ENCODE measurements at places on chromosomes 13 and 19.

- no peak for DNase-seq
These were observed 184.1 kb downstream of the HS6ST3 start for GRCh38 chr13:96274046-96274445.

GRCh38 chr19:8515317-8515716 lies 1.4 kb upstream of the ZNF414 start:
- DNase-seq = no peak

DNA sequence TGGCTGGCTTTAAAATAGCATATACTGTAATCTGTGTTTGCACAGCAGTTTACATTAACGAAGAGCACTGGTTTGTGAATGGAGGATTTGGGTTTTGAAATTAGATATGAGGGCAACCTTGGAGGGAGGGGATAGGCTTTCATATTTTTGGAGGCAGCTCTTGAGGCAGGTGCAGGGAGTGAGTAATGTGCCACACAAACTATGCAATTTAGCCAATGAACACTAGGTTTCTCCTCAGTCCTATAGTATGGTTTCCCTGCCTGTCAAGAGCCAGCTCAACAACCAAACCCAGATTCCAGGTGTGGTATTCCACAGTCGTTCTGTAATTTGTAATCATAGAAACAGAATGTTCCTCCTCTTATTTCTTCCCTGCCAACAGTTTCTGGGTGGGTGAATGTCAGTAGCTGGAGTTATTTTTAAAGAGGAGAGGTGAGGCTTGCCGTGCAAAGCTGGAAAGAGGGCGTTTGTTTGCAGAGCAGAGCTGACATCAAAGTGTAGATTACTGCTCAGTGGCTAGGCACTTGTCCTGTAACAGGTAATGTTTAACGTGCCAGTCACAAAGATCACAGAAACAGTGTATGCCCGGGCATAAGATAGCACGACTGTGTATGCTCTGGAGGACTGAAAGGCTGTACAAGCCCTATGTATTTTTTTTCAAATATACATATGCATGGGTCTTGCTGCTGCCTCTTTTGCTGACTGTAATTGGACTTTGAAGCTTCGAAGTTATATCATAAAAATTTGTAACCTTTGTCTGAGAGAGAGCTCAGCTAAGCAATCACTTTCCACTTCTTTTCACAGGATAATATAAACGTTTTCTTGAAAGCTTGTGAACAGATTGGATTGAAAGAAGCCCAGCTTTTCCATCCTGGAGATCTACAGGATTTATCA lies 124.2 kb downstream of the LMO7 start:
- no peak for DNase-seq

DNA sequence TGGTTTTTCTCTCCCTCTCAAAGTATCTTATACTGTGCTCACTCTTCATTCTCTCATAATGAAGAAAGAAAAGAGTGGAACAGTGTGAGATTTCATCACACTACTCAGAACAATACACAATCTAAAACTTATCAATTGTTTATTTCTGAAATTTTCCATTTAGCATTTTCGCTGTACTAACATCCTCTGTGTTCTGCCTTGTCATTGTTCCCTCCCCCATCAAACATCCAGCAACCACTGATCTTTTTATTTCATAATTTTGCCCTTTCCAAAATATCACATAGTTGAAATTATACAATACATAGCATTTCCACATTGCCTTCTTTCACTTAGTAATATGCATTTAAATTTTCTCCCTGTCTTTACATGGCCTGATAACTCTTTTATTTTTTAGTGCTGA lies 658.7 kb downstream of the SLITRK1 start:
- DNase-seq = no peak

- DNase-seq = no peak
These were observed 9.9 kb downstream of the APOC1 start for GRCh38 chr19:44924243-44924725.

- DNase-seq = peak; percentile 38
These were observed 29.3 kb downstream of the ZNF566 start for GRCh38 chr19:36460046-36460445.

- no peak for DNase-seq
These were observed 152.0 kb upstream of the SERP2 start for GRCh38 chr13:44221657-44222056.

DNA sequence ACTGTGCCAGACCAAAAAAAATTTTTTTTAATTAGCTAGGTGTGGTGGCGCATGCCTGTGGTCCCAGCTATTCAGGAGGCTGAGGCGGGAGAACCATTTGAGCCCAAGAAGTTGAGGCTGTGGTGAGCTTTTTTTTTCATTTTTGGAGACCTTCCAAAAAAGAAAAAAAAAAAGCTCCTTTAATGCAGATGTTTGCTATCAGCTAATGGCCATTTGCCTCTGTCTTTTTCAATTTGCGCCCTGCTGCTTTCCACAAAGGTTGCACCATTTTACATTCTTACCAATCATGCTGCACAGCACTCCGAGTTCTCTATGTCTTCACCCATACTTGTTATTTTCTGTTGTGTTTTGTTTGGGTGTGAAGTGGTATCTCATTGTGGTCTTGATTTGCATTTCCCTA lies 15.6 kb upstream of the SMARCA4 start:
- DNase-seq = no peak

DNA sequence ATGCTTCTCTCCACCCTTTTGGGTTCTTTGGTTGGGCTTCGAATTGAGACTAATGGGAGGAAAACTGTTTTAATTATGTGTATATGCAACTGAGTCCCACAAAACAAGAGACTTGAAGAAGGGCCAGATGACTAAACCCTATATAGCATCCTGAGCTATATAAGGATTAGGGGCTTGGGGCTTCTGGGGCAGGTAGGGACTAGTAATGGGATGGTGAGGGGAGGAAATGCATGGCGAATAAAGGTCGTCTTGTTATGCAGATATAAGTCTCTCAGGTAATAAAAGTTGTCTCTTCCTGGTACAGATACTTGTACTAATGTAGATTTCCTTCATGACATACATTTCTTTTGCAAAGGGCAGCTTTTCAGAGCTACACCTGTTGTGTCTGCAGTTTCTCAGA lies 2.8 kb upstream of the SLC7A9 start:
- DNase-seq = no peak

DNA sequence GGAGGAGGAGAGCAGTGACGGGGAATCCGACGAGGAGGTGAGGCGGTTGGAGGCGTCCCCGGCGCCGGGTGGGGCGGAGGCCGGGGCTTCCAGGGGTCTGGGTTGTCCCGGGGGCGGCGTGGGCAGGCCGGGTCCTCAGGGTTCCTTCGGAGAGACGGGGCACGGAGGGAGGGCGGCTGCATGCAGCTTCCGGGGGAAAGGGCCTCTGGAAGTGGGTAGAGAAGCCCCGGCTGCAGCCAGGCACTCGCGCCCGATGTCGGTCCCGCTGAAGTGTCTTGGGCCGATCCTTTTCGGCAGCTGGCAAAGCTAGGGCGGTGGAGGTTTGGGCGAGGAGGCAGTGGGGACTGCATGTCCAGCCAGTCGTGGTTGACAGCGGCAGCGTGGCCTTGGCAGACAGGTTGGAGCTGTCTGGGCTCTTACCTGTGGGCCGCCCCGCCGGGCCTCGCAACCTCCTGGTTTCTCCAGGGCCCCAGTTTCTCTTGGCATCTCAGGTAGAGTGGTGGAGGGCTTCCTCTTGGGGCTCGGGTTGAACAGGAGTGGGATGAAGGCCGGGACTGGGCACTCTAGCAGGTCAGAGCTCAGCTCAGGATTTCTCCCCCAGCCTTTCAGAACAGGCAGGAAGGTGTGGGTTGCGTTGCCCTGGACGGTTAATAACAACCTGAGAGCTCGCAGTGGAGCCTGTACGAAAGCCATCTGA lies 690 bp downstream of the KMT2B start:
- DNase-seq = no peak

- no peak for DNase-seq
These were observed 85.1 kb downstream of the TNFRSF19 start for GRCh38 chr13:23655321-23655720.

DNA sequence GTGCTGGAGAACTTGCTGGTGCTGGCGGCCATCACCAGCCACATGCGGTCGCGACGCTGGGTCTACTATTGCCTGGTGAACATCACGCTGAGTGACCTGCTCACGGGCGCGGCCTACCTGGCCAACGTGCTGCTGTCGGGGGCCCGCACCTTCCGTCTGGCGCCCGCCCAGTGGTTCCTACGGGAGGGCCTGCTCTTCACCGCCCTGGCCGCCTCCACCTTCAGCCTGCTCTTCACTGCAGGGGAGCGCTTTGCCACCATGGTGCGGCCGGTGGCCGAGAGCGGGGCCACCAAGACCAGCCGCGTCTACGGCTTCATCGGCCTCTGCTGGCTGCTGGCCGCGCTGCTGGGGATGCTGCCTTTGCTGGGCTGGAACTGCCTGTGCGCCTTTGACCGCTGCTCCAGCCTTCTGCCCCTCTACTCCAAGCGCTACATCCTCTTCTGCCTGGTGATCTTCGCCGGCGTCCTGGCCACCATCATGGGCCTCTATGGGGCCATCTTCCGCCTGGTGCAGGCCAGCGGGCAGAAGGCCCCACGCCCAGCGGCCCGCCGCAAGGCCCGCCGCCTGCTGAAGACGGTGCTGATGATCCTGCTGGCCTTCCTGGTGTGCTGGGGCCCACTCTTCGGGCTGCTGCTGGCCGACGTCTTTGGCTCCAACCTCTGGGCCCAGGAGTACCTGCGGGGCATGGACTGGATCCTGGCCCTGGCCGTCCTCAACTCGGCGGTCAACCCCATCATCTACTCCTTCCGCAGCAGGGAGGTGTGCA lies 587 bp downstream of the S1PR4 start:
- no peak for DNase-seq

- no peak for DNase-seq
These were observed 50.1 kb upstream of the FREM2 start for GRCh38 chr13:38636761-38637160.

DNA sequence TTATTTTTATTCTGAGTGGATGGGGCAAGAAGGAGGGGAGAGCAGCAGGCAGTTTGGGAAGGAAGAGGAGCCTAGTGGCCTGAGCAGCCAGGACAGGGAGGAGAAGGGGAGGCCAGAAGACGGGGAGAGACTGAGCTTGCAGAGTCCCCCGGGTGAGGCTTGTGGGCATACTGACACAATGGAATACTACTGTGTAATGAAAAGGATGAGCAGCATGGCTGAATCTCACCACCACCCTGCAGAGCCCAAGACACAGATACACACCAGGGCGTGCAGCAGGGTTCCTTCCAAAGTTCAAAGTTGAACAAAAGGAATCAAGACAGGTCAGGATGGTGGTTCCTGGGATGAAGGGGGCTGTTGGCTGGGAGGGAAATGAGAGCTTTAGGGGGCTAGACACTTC lies 8.1 kb upstream of the SMG9 start:
- no peak for DNase-seq
